ENCODE measurements at places on chromosomes 4 and X.

- no peak for DNase-seq
Measured at GRCh38 chrX:9935436-9935835, 31.7 kb upstream of the CLDN34 start.

DNA sequence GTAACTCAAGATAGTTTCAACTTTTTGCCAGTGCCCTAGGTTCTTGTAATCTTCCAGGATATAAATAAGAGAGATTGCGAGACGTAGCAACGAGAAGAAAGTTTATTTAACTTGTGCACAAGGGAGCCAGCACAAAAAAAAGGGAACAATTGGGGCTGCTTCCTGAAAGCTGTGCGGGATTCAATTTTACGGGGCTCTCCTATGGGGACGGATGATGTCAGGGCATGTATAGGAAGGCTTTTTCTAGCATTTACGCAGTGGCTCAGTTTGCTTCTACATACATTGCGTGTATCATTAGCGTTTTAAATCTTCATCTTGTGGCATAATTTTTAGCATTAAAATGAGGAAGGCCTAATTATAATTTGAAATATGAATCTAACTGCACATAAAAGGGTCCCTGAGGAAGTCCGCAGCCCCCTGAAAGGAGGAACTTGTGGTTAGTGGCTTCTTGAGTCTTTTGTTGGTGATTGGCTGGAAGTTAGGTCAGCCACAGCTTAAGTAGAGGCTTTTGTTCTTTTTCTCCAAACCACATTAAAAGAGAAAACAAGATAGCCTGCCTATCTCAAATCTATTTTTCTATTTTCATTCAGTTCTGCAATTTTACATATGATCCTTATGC is 668.2 kb upstream of the NDST4 start:
- DNase-seq, result no peak

GRCh38 chr4:91527056-91527455 is 776.7 kb upstream of the GRID2 start:
- DNase-seq, result no peak

DNA sequence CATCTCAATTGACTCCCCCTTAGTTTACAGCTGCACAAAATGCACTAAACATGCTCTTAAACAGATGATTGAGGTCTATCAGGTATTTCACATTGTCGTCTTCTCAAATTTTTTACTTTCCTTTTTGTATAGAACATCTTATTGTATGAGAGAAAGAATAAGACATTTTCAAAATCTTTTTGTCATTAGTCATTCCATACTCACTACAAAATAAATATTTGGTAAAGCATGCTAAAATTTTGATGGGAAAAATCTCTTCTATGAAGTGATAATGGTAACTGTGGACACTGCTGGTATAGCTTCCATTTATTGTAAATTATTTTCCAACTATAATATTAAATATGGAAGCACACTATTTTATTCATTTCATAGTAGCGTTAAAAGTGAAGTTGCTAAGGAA is 185.6 kb upstream of the FSTL5 start:
- no peak for DNase-seq

DNA sequence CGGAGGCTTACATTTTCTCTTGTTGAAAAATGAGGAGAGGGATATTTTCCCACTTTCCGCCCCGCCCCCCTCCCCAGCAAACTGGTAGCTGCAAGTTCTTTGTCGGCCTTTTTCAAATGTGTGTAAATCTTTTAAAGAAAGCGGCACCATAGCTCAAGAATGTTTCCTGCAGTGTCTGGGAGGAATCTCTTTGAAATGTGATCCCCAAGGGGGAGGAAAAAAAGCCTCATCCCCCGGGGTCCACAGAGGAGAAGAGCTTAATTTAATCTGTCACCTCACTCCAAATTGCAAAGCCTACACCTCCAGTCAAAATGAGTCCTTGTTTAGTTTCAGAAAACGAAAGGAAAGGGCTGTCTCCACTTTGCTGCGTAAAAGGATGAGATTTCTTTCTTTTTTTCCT is 34.8 kb downstream of the ASMT start:
- DNase-seq, result no peak

- no peak for DNase-seq
Measured at GRCh38 chrX:1443496-1444075, 9.1 kb downstream of the ASMTL start.

DNA sequence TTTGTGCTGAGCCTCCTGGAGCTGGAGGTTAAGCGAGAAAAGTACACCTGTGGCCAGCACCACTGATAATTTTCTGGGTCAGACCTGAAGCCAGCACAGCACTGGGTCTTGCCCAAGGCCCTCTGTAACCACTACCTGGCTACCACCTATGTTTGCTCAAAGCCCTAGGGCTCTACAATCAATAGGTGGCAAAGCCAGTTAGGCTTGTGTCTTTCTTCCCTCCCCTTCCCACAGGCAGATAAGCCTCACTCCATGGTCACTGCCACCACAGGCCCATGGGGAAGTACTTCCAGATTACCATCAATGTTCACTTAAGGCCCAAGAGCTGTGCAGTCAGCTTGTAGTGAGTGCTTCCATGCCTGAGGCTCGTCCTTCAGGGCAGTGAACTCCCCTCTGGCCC is 35.2 kb upstream of the ARMCX4 start:
- DNase-seq, result no peak

DNA sequence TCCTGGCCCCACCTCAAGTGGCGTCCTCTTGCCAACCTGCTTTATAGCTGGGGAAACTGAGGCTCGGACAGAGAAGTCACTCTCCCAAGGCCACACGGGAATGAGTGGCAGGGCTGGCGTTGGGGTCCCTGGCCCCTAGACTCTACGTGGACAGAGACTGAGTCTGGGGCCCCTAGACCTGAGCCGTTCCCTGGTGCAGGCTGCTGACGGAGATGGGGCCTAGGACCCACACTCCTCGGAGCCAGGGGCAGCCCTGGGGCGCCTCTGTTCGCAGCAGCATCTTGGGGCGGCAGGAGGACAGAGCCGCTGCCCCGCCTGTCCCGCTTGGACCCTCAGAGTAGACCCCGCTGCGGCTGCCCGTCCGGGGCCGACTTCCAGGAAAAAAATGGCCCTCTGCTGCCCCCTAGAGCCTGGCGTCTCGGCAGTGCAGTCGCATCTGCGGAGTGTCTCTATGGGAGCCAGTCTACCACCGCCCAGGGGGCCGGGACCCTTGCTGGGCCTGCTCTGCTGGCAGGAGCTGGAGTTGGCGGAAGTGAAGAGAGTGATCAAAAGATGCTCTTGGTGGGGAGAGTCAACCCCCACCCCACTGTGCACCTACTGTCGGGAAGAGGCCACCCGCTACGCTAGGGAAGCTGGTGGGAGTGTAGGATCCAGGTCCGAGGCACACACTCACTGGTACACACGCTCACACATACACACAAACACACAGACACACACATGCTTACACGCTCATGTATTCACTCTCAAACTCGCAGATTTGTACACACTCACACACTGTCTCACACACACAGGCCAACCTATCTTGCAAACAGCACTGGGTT is 220.1 kb downstream of the AFAP1 start:
- peak; percentile 42 for DNase-seq

- no peak for DNase-seq
Measured at GRCh38 chr4:1219566-1219950, 29.4 kb downstream of the CTBP1 start.

- no peak for DNase-seq
Measured at GRCh38 chrX:85977218-85977617, 70.1 kb downstream of the CHM start.

GRCh38 chr4:114783215-114783595 is 184.6 kb downstream of the UGT8 start:
- DNase-seq, result no peak

- no peak for DNase-seq
Measured at GRCh38 chrX:136304493-136304892, 3.7 kb downstream of the ADGRG4 start.

GRCh38 chr4:23097251-23097650 is 404.5 kb downstream of the GBA3 start:
- no peak for DNase-seq

DNA sequence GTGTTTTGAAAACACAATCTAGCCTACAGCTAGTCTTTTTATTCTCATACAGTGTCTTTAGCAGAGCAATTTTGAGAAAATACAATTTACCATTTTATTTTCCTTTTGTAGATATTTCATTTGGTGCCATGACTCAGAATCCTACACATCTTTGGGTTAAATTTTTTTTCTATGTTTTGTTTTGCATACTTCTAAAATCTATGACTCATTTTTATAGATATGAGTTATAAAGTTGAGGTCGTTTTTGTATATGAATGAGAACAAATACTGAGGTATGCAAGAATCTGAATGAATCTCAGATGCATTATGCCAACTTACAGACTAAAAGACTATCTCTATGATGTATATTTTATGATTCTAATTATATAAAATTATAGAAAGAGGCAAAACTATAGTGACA is 206.5 kb upstream of the ANXA10 start:
- no peak for DNase-seq

GRCh38 chr4:136032391-136032790 is 1499.9 kb downstream of the PCDH18 start:
- DNase-seq, result no peak

GRCh38 chrX:38816155-38816554 is 14.9 kb downstream of the MID1IP1 start:
- DNase-seq, result no peak

DNA sequence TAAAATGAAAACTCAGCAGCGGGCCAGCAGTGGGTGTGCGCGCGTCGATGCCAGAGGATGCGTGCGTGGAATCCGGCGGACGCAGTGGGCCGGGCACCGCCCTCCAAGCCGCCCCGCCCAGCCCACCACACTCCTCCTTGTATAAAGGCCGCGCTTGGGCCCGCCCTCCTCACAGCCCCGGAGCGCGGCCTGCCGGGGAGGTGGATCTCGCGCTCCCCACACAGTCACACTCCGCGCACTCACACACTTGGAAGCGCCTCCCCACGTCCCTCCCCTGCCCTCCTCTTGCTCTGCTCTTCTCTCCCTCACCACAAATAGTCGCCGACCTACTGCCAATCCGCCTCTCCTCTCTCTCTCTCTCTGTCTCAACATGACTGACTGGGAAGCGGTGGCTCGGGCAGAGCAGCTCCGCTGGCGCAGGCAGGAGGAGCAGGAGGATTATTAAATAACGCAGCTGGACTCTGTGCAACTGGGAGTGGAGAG is at the start of gene CCSER1:
CCSER1 (plus strand) TSS at position 172 of the 483 bp plus-strand sequence.
- peak; percentile 15 for DNase-seq

DNA sequence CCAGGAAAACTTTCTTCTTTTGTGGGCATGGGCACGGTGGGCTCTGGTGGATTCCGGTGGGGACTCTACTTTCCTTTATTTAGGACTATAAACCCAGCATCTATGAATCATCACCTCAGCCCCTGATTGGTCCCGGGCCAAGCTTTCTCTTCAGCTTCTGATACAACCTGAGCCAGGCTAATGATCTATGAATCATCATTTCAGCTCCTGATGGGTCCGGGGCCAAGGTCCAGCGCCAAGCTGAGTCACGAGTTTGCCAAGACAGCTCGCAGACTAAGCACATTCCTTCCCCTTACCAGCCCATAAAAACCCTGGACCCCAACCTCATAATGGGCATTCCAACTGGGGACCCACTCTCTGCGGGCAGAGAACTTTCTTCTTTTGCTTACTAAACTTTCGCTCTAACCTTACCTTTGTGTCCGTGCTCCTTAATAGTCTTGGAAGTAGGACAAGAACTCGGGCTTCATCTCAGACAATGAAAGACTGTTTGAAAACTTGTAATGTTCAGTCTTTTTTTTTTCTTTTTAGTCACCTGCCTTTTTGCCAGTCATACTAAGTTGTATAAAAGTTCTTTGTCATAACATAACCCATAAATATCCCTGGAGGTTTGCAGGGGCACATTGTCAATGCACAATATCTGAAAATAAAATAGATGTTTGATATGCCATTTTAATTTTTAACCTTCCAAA is 904.9 kb upstream of the EPHA5 start:
- DNase-seq, result no peak

Measured in activated CD4-positive, alpha-beta T cell treated with anti-CD3 and anti-CD28 coated beads for 1 hour (primary cell).